Epithelial cell of proximal tubule (primary cell): ENCODE measurements at places on chromosomes 13 and 19. TPM values are rescaled to one million over a fixed set of nuclear protein-coding genes. Genes with fewer than 3 reads are reported as not detected.

DNA sequence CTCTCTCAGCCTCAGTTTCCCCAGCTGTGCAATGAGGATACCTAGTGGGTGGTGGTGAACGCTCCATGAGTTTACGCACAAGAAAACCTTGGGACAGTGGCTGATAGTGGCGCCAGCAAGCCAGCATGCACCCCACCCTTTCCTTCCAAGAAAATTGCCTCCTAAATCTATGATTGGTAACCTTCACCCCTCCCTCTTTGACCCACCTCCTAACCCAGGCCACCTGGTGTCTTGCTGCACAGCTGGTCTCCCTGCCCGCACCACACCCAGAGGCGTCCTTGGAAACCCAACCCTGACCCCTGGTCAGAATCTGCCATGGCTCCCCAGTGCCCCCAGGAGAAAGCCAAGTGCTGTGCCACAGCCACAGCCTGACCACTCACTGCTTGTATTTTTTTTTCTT, 22.8 kb upstream of the BCL3 start:
- no peak for DNase-seq

Gene NLRP5
- not detected in 2 replicates for total RNA-seq

GRCh38 chr19:54882758-54883157, 8.7 kb downstream of the FCAR start:
- no peak for DNase-seq

- DNase-seq, result no peak
Observed at GRCh38 chr13:88246239-88246638, 575.1 kb downstream of the SLITRK5 start.

DNA sequence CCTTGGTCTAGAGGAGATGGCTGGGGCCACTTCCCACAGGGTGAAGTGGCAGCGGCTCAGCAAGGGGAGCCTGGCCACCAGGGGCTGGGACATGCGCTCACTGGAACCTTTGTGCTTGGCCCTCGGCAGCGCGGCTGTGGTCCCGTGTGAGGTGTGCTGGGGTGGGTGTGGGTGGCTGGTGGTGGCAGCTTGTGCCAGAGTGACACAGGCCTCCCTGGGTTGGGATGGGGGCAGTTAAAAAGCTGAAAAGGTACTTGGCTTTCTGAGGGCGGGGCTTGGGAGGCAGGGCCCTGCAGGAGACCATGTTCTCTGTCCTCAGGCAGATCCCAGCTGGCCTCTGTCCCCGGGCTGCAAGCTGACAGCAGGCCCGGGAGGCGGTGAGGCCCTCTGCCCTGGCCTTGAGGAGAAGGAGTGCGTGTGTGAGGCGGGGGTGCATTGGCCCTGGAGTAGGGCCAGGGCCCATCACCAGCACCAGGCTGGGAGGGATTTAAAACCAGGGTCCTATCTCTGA, 17.3 kb downstream of the MPND start:
- DNase-seq, result no peak

DNA sequence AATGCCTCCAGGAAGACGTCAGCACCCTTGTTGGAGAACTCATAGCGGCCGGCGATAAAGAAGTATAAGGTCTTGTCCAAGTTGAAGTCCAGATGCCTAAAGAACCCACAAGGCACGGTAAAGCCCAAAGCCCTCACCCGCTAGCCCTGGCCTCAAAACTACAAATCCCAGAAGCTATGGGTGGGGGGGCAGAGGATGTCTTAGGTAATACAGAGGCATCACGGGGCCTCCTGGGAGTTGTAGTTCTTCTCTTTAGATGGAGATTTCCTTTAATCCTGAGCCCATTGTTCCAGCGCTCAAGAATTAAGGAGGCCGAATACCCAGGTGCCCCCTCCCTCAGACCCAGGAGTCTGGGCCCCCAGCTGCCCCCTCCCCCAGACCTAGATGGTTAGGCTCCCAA, 10.8 kb downstream of the GYS1 start:
- no peak for DNase-seq

- no peak for DNase-seq
Observed at GRCh38 chr19:38231918-38232317, 7.9 kb upstream of the DPF1 start.

- no peak for DNase-seq
Observed at GRCh38 chr13:111322001-111322915, 1.8 kb downstream of the TEX29 start.

DNA sequence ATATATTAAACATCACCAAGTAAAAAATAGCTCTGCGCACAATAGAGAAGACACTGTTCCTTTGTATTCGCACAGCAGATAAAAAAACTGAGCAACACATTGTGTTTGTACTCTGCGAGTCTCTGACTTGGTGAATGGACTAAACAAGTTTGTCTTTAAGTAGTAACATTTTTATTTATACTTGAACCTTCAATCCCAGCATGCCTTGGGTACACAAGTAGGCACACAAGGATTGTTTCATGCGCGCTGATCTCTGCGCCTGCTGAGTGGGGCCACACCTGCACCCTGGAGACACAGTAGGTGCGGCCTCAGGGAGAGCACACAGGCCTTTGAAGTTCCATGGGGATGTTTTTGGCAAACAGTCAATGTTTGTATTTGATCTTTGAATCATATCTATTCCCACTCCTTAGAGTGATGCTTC, 318.9 kb downstream of the MYO16 start:
- DNase-seq, result no peak

GRCh38 chr13:113805431-113806103, 46.5 kb downstream of the TMEM255B start:
- no peak for DNase-seq

DNA sequence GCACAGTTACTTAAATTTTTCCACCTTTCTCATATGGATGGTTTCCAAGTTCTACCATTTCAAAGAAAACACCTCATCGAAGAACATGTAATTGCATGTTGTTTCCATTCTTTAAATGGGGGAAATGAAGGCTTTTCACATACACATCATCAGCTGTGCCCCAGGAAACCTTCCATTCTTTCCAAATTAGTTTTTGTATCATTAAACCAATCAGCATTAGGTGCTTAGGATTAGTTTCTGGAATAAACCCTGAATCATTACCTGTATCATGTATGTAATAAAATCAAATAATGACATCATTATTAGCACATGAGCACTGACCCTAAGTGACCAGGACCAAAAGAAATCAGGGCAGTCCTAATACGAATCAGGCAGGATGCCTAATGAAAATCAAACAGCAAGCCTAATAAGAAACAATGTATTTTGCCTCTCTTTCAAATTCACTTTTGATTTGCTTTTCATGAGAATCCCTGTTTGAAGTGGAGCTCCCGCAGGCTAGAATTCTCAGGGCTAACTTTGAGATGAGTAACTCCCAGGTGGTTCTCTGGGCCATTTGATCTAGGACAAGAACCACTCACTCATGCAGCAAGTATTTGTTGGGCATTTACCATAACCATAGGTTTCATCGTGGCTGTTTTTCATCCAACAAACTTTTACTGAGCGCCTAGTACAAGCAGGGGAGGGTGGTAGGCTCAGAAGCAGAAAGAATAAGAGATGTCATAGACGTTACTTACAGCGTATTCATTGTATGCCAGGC, 89.2 kb downstream of the MZT1 start:
- DNase-seq, result no peak

Gene URAD
- total RNA-seq, result not detected in 2 replicates

- DNase-seq, result peak; percentile 40
Observed at GRCh38 chr13:31946091-31946770, 85.3 kb upstream of the FRY start.

DNA sequence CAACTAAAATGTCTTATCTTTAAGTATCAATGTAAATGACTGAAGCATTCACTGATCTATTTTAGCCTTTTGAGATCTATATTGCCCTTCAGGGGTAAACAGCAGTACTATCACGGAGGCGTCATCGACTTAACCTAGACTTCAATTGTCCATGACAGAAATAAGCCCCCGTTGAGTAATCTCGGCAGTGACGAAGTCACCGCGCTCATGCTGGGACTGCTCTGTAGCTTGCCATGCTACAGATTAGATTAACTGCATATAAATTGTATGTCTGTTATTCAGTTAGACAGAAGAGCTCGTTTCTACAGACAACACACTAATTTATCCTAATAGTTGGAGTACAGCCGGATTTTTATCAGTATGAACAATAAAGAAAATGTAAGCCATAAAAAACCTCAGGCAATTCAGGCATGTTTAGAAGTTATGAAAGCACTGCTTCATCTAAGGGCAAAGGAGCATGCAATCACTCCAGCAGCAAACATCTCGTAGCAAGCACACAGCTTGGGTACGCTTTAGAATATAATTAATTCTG, 56.6 kb downstream of the TUBGCP3 start:
- no peak for DNase-seq

DNA sequence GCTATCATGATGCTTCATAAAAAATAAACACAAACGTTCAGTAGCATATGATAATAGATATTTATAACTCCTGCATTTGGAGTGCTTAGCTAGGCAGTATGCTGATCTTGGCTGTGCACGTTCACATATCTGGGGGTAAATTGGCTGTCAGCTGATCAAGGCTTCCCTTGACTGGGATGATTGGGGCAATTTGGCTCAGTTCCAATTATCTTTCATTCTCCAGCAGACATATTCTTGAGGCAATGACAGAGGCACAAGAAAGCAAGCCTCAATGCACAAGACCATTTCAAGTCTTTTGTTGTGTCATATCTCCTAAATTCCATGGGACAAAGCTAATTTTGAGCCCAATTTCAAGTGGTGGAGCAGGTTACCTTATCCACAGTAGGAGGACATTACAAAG, 142.0 kb downstream of the DLEU7 start:
- DNase-seq, result no peak

GRCh38 chr13:110216398-110217041, 90.4 kb downstream of the COL4A1 start:
- peak; percentile 66 for DNase-seq

GRCh38 chr13:75947448-75947847, 311.3 kb downstream of the LMO7 start:
- DNase-seq, result no peak

DNA sequence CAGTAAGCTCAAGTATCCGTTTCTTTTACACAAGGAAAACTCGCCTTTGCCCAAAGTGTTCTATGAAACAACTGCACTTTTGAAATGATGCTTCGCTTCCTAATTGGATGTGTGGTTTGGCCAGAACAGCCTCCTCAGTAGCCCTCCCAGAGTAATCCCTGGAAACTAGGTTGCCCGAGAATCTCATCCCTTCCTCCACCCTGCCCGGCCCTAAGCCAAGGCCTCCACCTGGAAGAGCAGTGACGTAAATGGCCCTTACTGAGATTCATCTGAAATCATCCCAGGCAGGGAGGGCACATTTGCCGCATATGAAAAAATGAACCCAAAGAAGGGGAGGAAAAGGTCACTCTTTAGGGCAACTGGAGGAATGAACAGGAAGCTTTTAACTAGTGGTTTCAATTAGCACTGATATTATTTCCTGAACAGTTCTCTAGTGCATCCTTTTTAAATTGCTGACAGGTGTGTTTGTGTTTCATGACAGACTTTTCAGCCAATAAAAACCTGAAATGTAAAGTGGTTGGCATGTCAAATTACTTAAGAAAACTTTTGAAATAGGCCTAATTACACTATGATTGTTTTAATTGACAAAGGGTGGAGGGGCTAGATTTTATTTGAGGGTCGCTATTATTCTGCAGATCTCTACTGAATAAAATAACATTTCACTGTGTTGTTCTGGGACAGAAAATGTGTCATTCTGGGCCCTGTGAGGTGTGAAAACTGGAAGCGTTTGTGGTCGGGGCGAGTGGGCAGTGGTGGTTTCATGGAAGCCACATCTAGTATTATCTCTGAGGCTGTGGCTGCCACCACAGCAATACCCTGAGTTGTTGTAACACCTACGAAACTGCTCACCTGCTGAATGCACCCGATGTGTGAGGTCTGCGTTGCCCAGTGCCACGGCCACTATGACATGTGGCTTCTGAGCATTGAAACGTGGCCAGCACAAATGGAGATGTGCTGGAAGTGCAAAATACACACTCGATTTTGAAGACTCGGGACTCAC, 112.1 kb downstream of the ZIC5 start:
- no peak for DNase-seq

Gene KCNK6
- total RNA-seq, result 3.8 and 3.9 TPM in 2 replicates

- DNase-seq, result no peak
Observed at GRCh38 chr19:39430675-39431593, 4.8 kb downstream of the RPS16 start.
